ENCODE measurements at places on chromosomes 7 and 10.

- DNase-seq: no peak
These were observed 76.8 kb downstream of the MKI67 start for GRCh38 chr10:128049226-128050120.

- DNase-seq: no peak
These were observed 8.0 kb downstream of the RSU1 start for GRCh38 chr10:16809074-16809718.

DNA sequence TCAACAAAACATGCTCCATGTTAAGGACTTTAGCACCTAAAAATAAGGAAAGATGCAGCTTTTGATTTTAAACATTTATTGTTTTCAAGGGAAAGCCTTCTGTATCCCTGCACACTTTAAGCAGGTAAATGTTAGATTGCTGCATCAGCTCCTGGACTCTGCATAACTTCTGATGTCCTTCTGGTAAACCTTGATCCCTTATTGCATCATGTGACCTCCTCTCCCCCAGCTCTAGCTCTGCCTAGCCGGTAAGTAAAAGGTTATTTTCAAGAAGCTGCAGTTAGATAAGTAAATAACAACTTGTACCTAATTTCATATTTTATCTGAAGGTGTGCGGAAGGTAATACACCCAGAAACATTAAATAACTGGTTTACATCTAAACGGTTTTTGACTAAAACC, 37.5 kb downstream of the PDK4 start:
- no peak for DNase-seq

- no peak for DNase-seq
These were observed 97.6 kb downstream of the ZMIZ1 start for GRCh38 chr10:79166312-79166721.

- no peak for DNase-seq
These were observed 44.9 kb upstream of the CNPY1 start for GRCh38 chr7:155591055-155591775.

GRCh38 chr10:25696013-25696708, 237.9 kb upstream of the MYO3A start:
- no peak for DNase-seq

- DNase-seq: no peak
These were observed 43.5 kb downstream of the YKT6 start for GRCh38 chr7:44244282-44244681.

DNA sequence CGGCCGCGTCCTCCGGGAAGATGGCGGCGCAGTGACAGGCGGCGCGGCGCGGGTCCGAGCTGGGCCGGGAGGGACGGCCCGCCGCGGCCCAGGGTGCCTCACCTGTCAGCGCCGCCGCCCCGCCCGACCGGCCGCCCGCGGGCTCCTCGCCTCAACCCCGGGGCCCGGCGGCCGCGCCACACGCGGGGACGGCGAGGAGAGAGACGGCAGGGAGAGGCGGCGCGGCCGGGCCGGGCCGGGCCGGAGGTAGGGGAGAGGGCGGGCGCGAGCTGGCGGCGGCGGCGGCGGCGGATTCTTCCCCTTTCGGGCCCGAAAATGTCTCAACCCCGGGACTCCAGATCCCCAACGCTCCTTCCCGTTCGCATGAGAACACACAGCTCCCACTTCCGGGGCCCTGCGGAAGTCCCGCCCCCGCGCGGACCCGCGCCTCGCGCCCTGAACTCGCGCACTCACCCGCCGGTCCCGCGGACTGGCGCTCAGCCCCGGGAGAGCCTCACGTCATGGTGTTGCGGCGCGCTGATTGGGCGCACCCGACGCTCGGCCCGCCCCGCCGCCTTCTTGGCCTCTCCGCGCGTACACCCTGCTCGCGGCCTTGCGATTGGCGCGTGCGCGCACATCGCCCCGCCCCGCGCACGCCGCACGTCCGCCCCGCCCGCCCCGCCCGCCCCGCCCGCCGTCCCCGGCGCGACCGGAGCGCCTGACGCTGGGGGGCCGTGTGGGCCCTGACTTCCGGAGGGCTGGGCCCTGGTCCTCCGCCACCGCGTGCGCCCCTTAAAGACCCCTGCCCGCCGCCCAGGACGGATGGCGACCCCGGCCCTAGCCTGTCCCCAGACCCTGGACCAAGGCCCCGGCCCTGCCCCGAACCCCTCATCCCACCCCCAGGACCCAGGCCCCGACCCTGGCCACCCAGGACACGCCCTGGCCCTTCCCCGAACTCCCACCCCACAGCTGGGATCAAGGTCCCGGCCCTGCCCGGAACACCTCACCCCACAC, at the start of gene LARP4B:
LARP4B (minus strand) TSS at position 380 of the 993 bp plus-strand sequence. CDS start 45,984 bp downstream, outside the sequence.
- DNase-seq: peak; percentile 81

DNA sequence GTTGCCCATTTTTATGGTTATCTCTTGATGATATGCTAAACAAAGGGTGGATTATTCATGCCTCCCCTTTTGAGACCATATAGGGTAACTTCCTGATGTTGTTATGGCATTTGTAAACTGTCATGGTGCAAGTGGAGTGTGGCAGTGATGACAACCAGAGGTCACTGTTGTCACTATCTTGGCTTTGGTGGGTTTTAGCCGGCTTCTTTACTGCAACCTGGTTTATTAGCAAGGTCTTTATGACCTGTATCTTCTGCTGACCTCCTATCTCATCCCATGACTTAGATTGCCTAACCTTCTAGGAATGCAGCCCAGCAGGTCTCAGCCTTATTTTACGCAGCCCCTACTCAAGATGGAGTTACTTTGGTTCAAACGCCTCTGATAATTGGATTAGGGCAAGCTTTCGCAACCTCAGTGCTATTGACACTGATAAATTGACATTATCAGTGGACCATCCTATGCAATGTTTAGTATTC, 36.9 kb downstream of the BAG3 start:
- DNase-seq: no peak

DNA sequence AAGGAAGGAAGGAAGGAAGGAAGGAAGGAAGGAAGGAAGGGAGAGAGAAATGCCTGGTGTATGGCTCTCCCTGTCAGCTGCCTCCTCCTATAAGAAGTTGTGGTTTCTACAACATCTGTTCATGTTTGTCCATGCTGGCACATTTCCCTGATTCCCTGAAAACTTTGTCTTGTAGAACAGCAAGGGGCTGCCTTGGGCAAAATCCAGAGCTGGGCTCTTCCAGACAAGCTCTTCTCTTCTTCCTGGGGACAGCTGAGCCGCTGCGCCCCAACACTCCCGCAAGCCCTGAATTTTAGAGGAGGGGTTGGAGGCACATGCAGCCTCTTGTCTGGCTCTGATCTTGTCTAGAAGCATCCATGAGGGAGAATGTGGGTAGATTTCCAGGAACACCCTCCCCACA, 282.0 kb upstream of the ADARB2 start:
- DNase-seq: no peak

GRCh38 chr7:108818742-108819141, 249.1 kb downstream of the DNAJB9 start:
- no peak for DNase-seq

- DNase-seq: no peak
These were observed 24.0 kb upstream of the ABLIM1 start for GRCh38 chr10:114682121-114682520.

DNA sequence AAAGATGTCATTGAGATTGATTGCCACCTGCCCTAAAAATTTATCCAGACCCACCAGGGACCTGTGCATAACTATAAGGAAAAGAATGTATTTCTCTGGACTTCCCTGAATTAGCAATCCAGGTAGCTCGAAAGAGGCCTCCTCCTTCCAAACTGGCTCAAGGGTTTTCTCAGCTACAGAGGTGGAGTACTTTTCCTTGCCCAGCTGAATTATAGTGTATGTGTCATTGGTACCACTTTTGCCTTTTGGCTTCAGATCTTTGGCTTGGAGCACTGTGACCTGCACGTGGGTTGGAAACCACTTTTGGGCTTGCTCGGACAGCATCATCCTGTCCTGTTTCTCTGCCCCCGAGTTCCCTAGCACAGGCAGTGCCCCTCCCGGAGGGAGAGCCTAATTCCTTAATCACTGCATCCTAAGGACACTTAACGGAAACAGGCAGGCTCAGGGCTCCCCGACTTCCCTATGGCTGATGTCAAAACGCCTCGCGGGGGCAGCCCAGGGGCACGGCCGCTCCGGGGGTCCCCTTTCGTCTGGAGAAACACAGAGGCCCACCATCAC, 825 bp downstream of the RAB11FIP2 start:
- DNase-seq: no peak

DNA sequence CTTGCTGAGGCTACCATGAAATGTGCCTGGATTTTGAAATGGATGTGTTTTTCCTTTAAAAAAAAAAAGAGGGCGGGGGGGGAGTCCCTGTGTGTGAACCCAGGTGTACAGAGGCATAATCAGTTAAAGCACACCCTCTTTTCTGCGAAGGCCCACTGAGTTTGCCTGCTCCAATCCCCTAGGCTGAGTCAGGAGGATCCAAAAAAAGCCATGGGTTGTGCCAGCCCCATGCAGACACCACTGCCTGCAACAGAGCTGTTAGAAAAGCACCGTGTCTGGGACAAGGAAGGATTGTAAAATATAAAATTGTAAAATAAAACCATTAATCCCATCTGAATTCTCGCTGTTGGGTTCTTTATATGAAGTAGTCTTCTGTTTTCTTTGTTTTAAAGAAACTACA, 217.9 kb downstream of the ADAM12 start:
- no peak for DNase-seq

- DNase-seq: no peak
These were observed 106.8 kb upstream of the FGL2 start for GRCh38 chr7:77306231-77307067.

- no peak for DNase-seq
These were observed 38.1 kb upstream of the CPN1 start for GRCh38 chr10:100119726-100120125.

DNA sequence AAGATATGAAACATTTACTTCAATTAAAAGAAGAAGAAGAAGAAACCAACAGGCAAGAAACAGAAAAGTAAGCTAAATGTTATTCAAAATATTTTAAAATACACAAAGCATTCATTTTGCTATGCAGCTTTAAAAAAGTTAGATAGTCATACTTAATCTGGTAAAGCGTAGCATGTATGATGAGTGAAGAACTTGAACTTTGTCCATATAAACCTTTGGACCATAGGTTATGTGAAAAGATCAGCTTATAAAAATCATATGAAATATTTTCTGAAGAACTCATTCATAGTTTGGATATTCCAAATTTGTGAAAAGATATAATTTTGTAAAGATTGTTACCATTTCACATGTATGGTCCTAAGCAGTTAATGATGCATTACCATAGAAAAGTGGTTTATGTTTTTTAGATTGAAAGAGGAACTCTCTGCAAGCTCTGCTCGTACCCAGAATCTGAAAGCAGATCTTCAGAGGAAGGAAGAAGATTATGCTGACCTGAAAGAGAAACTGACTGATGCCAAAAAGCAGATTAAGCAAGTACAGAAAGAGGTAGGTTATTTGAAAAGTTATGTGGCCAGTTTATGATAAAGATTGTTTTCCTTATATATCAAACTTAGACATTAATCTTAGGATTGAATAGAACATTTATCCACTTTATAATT, 37.3 kb downstream of the KIF20B start:
- DNase-seq: no peak

DNA sequence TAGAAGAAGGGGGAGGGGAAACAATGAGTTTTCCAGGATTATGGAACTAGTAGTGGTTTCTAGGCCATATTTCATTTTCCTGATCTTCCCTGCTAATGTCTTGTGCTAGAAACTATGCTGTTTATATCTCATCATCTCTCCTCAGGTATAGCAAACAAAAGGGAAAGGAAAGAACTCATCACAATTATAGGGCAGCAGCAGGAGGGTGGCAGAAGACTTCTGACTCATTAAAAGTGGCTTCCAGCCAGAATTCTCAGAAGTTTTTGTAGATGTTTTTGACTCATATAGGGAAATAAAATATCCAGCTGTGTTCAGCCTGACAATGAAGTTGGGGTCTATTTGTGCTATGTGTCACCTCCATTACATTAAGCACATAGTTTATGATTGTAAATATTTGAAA, 6.5 kb downstream of the AHR start:
- no peak for DNase-seq

DNA sequence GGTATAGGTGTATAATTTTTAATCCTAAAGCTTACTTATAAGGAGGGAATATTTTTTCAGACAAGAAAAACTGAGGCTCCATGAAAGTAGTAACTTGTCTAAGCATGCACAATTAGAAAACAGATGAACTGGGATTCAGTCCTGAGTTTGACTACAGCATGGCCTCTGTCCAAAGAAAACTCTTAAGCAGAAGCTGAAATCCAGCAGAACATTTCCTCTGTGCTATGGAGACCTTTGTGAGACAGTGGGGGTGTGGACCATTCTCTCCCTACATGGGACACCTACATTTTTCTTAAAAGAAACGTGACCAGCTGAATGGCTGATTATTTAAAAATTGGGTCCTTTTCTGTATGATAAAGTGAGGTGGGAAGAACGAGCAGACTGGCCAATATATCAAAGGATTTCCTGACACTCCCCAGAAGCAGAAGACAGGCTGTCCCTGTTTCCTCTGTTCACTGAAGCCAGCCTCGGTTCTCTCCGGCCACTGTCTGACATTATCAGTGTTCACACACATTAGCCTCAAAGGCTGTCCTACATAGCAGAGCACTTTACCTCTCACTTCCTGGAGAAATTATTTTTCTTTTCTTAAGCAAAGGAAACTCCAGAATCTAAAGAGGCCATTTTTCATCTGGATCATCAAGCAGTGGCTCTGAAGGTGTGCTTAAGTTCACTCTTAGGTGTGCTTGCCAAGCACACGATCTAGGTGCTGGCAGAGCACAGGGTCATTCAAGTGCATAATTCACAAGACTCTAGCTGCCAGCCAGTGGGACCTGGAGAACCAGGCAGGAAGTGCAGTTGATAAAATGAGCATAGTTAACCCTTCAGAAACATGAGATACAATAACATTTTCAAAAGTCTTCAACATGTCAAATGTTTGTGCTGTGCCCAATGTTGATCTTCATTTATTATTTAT, 40.4 kb upstream of the KIAA1217 start:
- DNase-seq: no peak

- DNase-seq: no peak
These were observed 459 bp upstream of the FEZF1 start for GRCh38 chr7:122304996-122305421.

DNA sequence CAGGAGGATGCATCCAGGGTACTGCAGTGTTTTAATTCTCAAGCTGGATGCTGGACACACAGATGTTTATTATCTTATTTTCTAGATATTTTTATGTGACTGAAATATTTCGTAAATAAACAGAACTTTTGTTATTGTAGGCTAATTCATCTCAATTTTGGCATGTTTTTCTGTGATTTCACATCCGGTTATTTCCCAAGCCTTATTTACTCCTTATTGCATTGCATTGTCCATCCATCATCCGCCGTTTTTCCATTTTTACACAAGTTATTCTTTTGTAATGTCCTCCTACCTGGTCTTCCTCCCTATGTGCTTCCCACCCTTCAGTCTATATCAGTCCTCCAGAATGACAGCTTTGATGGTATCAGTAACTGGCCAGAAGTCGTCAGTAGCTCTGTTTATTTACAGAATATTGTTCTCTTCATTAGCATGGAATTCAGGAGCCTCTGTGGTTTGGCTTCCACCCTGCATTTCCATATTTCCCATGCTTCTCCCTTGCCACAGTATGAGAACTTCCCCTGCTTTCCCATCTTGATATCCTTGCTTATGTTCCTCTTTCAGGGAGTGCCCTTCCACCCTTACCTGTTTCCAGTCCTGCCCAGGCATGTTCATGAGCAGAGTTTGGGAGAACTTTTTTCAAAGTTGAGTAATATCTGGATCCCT, 16.1 kb downstream of the GNAI1 start:
- no peak for DNase-seq
